ENCODE measurements at places on chromosomes 2 and 18.
A peak's percentile ranks its signal among the peaks of the same experiment; 100 is the strongest.

GRCh38 chr2:20514596-20515269 is 67.9 kb downstream of the RHOB start:
- no peak for DNase-seq

DNA sequence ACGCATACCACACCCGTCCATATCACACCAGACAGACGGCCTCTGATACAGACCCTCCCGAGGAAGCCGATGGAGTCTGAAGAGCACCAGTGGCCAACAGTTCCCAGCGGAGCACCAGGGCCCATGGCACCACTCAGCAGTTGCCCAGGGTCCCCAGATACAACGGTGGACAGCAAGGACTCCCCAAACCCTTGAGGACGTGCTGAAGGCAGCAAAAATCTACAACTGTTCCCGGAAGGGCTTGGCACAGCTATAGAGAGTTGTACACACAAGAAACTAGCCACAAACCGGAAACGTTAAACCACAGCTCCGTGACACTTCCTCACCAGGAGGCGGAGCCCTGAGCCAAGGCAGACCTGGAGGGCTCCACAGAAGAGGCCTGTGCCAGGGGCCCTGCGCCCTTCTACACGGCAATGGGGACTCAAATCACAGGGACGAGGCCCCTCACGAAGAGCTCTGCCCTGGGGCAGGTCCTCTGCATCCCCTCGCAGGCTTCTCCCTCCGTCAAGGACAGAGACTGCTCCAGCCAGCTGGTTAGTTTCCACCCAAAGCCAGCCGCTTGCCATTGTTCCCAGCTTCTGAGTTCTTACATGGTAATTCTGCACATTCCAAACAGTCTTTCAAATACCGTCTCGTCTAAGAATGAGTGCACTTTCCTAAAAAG is 133.4 kb downstream of the HDAC4 start:
- DNase-seq: peak; percentile 89

DNA sequence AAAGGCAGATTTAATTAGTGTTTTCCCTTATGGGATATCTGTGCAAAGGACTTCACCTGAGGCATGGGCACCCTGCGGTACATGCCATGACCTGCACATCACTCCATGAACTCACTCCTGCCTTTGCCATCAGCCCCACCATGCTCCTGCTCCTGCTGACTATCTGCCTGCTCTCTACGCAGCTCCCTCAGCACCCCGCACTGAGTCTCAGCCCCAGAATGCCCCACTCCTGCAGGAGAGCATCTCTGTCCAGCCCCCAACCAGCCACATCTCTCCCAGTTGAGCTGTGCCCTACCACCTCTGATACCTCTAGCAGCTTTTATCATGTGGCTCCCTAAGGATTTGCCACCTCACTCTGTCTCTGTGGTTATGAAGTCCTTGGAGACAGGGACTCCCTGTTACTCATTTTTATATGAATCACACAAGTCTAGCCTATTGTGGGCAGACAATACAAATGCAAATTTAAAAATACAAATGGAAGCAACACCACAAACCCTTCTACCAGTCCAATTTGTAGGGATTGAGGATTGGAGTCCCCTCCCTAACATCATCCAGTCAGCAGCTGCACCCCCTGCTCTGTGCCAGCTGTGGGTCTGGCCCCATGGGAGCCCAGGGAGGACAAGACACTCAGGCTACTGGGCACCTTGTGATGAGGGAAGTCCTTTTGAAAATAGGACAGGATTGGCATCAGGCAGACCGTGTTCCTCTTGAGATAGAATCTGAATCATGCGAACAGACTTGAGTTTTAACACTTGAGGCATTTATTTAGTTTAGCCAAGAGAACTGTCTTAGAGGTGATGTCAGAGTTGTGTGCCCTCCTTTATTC is 689.6 kb upstream of the HS6ST1 start:
- no peak for DNase-seq

DNA sequence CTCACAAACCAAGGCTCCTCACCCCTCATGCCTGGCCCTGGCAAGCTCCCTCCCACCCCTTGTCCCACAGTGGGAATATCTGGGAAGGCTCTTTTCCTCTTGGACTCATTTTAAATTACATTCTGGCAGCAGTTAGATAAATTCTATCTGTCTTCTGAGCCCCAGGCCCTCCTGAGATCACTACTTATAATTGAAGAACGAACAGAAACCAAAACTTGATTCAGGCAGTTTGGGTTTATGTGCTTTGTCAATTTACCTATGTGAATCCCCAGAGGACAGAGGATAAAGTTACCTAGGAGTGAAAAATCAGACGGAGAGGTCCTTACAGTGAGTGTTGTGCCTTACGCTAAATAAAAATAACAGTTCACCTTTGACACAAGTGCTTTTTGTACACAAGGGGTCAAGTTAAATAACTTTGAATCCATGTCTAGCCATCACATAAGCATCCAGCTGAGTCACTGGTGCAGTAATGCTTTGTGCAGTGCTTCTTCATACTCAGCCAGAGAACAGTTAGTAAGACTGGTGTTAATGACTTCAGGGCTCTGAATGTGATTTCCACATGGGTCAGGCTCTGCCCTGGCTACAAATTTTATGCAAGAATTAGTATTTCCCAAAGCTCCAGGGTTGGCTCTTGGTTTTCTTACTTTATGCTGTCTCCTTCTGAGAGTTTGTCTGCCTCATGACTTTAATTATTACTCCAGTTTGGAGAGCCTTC is 329.3 kb downstream of the INSIG2 start:
- no peak for DNase-seq

DNA sequence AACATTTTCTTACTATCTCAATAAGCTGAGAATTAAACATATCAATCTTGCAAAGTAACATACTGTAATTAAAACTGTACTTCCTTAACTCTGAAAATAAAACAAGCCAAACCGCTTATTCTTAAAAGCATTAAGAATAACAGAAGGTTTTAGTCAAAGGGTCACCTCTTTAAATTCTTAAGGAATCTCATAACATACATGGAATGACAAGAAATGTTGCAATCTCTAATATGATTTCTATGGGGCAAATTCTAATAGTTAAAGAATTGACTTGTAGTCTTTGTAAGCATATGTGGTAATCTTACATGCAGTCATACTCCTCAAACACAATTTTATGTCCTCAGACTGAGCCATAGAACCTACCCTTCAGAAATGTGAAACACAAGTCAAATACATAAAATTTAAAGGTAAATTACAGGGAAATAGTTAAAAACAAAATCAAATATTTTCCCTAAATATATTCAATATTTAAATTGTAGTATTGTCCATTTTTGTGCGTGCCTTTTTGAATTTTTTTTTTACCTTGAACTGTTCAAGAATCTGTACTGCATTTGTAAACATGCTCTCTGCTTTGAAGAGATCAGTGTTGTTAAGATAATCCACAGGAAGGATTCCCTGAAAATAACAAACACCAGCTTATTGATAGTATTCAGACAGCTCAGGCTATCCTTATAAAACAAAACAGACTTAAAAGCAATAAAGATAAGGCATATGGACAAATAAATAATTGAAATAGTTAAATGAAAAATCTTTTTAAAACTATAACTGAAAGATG is 48.2 kb downstream of the PIGN start:
- no peak for DNase-seq

GRCh38 chr2:148044322-148044721 is 23.4 kb downstream of the MBD5 start:
- DNase-seq: no peak
